ENCODE measurements at places on chromosomes 6 and 20.

DNA sequence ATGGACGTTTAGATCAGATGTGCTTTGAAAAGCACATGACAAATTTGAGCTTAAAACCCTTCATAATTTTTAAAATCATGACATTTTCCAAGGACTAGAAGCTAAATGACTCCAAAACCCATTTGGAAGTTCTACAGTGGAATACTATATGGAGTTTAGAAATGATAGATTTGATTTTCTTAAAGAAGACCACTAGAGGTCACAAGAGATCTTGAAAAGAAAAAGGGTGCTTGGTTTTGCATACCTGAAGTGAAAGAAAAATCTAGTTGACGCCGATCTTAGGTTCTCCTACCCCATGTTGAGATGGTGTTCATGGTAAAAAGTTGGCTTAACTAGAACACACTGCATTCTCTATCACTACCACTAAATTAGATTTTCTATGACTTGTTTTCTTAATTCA lies 31.5 kb downstream of the CFAP61 start:
- no peak for DNase-seq

- DNase-seq, result no peak
Measured at GRCh38 chr6:81495999-81496398, 256.5 kb downstream of the TENT5A start.

- DNase-seq, result no peak
Measured at GRCh38 chr6:108714101-108714765, 134.0 kb upstream of the ARMC2 start.

- DNase-seq, result no peak
Measured at GRCh38 chr6:109166673-109167072, 71.4 kb downstream of the CEP57L1 start.

- no peak for DNase-seq
Measured at GRCh38 chr20:48760403-48760983, 67.3 kb downstream of the PREX1 start.

DNA sequence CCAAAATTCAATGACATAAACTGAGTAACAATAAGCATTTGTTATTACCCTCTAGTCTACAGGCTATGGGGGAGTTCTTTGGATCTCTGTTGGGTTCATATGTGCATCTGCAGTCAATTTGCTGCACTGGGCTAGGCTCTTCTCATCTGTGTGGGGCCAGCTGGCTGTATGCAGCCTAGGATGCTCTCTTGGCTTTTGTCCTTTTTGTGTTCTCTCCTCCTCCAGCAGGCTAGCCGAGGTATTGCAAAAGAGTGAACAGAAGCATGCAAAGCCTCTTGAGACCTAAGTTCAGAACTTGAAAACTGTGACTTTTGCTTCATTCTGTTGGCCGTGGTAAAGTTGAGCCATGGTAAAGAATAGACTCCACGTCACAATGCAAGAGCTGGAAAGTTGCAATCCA lies 62.8 kb upstream of the FOXO3 start:
- DNase-seq, result no peak

GRCh38 chr20:2799688-2800520 lies 523 bp downstream of the CPXM1 start:
- DNase-seq, result no peak

DNA sequence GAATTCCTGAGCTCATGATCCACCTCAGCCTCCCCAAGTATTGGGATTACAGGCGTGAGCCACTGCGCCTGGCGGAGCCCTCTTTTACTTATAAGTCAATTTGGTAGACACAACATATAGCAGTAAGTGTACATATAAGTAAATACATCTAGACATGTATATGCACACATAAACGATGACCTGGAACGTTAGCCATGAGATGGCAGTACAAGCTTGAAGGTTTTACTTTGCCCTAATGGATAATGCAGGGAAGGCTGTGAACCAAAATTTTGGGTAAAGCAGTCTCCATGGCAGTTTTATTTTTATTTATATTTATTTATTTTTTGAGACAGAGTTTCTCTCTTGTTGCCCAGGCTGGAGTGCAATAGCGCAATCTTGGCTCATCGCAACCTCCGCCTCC lies 2.4 kb upstream of the GNMT start:
- no peak for DNase-seq

DNA sequence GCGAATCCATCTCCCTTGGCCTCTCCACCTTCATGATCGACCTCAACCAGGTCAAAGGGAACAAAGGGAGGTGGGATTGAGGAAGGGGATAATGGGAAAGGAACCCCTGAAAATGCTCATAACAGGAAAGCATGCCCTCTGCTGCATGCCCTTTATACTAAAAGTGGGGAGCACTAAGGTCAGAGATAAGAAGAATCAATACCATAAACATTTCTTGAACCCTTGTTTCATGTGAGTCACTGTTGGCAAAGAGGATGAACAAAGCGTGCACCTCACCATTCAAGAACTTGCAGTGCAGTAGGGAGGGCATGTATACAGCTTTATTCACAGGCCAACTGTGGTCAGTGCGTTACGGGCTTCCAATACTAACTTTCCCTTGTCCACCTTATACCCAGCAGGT lies 1.7 kb upstream of the SAPCD1 start:
- no peak for DNase-seq

- DNase-seq, result no peak
Measured at GRCh38 chr6:93989630-93990029, 570.3 kb upstream of the EPHA7 start.

DNA sequence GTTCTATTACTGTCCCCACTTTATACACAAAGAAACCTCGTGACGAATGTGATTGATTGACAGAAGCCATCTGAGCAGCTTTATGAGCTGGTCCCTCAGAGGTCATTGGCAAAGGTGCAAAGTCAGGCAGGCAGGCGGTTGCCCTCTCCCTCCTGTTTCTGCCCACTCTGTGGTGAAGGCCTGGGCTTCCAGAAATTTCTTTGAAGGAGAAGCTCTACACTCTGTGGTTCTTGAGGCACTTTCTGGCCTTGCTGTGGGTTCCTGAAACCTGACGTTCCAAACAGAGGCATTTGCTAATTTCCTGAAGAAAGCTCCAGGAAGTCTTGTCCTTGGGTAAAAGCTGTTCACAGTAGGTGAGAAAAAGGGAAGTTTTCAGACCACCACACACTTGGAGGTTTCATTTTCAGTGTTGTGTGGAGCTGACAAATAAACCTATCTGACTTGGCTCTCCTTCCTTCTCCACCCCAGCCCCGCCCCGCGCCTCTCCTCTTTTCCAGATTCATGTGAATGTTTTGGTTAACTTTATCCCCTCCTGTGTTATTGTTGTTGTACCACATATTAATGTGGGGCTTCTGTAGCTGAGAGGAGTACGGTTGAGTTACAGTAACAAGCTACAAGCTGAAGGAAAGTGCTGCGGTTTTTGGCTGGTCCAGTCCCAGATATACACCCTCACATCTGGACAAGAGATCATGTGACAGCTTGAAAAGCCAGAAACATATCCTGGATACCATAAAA lies 274.1 kb downstream of the CLIC5 start:
- DNase-seq, result no peak

GRCh38 chr6:128848212-128848935 lies 34.6 kb upstream of the LAMA2 start:
- DNase-seq, result no peak

Data from stimulated activated CD8-positive, alpha-beta memory T cell treated with anti-CD3 and anti-CD28 coated beads, Interleukin-7, amount 100 ng/mL, for 24 hours (primary cell).